Panc1 (cell line): ENCODE measurements at places on chromosomes 6 and 20.
A peak's percentile ranks its signal among the peaks of the same experiment; 100 is the strongest.

GRCh38 chr20:39234520-39235095 is 272.5 kb downstream of the DHX35 start:
- H3K36me3 ChIP-seq, result no peaks in the 10 kb centered on the region
- peaks cover 2% of the 10 kb centered on the region; the same call in 1 of the 2 replicates for H3K27me3 ChIP-seq
- no peak overlapping the region for H3K27ac ChIP-seq

DNA sequence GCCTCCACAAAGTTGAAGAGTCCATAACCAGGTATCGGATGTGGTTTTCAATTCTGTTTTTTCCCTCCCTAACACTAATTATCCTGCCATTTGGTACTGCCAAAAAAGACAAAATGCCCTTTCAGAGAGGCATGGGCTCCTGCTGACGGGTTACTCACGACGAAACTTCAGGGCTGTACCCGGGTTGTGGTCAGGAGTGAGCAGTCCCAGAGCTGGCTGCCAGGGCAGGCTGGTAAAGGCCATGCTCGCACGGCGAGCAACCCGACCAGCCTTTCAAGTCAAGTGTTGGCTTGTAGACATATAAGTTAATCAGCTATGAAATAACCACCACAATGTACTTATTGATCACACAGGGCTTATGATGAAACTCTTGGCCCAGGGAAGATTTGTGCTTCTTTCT is 152.5 kb downstream of the FOXC1 start:
- no peak for DNase-seq
- H3K27ac ChIP-seq, result no peak overlapping the region
- H3K4me1 ChIP-seq, result no peaks in the 10 kb centered on the region

GRCh38 chr6:105041880-105042279 is 85.0 kb downstream of the LIN28B start:
- no peak for DNase-seq
- H3K4me3 ChIP-seq, result no peak overlapping the region
- no peaks in the 10 kb centered on the region for H3K27me3 ChIP-seq
- H3K36me3 ChIP-seq, result no peaks in the 10 kb centered on the region
- H3K4me1 ChIP-seq, result no peaks in the 10 kb centered on the region

DNA sequence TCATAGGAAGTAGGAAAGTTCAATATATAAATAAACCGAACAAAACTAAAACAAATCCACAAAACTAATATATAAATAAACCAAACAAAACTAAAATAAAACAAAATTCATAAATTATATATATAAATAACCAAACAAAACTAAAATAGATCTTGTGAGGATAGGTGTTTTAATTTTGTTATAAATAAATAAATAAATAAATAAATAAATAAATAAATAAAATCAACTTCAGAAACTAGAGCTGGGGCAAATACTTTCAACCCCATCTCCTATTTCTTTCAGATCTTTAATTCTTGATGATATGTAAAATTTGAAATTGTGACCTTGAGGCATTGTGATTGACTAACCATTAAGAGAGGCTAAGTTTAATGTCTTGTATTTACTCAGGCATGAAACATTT is 416.1 kb downstream of the SAMD5 start:
- no peak overlapping the region for H3K4me3 ChIP-seq
- H3K27ac ChIP-seq, result no peak overlapping the region
- no peaks in the 10 kb centered on the region for H3K27me3 ChIP-seq
- no peaks in the 10 kb centered on the region for H3K36me3 ChIP-seq
- no peaks in the 10 kb centered on the region for H3K4me1 ChIP-seq

DNA sequence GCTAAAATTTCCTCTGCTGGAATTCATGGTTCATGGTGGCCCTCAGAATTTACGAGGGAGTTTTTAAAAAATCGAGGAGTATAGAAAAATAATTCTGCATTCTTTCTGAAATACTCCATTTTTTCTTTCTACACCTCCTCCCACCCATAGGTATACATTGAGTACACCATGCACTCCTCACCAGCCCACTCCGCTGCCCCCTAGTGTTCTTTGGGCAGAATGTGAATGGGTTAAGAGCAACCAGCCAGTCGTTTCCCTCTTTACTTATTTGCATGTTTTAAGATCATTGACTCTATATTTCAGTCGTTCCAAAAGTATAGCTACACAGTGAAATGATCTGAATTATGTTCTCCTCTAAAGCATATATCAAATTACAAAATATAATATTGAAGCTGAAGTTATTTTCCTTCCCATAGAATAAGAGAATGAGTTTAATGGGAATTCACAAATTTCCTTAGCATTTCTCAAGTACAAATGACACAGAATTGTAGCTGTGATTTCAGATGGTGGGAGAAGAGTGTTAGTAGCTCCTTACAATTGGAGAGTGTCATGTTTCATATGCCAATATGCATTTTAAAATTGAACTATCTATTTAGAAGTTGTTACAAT is 977.7 kb upstream of the SLC35B3 start:
- H3K27ac ChIP-seq, result no peak overlapping the region
- DNase-seq, result no peak
- H3K36me3 ChIP-seq, result no peaks in the 10 kb centered on the region
- no peaks in the 10 kb centered on the region for H3K27me3 ChIP-seq
- H3K4me1 ChIP-seq, result peaks cover 10% of the 10 kb centered on the region

DNA sequence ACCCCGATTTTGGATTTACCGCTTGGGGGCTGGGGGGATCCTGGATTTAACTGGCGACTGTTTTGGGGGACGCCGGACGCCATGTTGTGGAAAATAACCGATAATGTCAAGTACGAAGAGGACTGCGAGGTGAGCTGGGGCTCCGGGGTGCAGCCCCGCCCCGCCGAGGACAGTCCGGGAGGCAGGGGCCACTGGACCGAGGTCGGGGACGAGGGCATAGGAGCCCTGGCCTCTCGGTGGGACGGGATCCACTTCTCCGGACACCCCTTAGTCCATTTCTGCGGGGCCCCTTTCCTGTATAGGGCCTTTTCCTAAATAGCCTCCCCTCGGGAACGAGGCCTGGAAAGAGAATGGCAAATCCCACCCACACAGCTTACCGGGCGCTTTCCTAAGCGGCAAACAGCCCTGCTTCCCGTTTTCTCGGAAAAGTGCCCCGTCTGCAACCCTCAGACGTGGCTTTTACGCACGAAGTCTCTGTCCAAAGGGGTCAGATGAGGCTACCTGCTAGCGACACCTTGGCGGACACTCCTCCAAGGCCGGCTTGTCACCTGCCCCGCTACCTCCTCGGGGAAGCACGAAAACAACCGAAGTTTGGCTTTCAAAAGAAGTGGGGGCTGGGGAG is 469 bp downstream of the TFAP2C start:
- no peak for DNase-seq
- no peaks in the 10 kb centered on the region for H3K27me3 ChIP-seq
- H3K4me1 ChIP-seq, result 0 out of 2 replicates have a peak, but pooled peaks cover 4% of the 10 kb centered on the region
- H3K36me3 ChIP-seq, result peaks cover 5% of the 10 kb centered on the region; the same call in 1 of the 2 replicates
- peak overlapping the region; percentile 71 for H3K27ac ChIP-seq
- H3K4me3 ChIP-seq, result peak overlapping the region; percentile 68

- no peak overlapping the region for H3K4me3 ChIP-seq
- H3K36me3 ChIP-seq, result no peaks in the 10 kb centered on the region
- H3K4me1 ChIP-seq, result no peaks in the 10 kb centered on the region
- DNase-seq, result no peak
- no peak overlapping the region for H3K27ac ChIP-seq
Observed at GRCh38 chr6:119201480-119201879, 123.0 kb upstream of the FAM184A start.

GRCh38 chr20:44542890-44543289 is 21.0 kb upstream of the SERINC3 start:
- peaks cover 17% of the 10 kb centered on the region for H3K4me1 ChIP-seq
- DNase-seq, result no peak
- no peaks in the 10 kb centered on the region for H3K36me3 ChIP-seq
- no peak overlapping the region for H3K27ac ChIP-seq

- no peaks in the 10 kb centered on the region for H3K36me3 ChIP-seq
- H3K4me3 ChIP-seq, result no peak overlapping the region
- no peaks in the 10 kb centered on the region for H3K4me1 ChIP-seq
- H3K27ac ChIP-seq, result no peak overlapping the region
Observed at GRCh38 chr20:57902473-57902872, 192.7 kb upstream of the PMEPA1 start.

DNA sequence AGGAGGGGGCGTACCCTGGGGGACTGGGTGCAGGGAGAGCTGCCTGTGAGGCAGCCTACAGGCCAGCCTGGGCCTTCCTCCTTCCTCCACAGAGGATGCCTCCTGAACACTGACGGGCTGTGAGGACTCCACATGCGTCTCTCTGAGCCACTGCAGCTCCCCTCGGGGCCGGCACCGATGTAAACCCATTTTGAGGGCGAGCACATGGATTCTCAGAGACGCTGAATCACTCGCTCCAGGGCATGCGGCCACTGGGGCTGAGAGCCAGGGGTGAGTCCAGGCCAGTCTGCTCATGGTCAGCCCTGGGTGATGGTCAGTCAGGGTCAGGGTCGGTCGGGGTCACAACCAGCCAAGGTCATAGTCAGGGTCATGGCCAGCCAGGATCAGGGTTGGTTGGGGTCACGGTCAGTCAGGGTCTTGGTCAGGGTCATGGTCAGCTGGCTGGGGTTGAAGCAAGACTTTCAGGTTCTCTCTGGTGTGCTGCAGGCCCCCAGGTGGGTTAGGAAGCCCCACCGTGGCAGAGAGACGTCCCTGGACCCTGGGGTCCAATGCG is 14.7 kb upstream of the RBBP8NL start:
- DNase-seq, result no peak
- H3K36me3 ChIP-seq, result no peaks in the 10 kb centered on the region
- H3K4me1 ChIP-seq, result no peaks in the 10 kb centered on the region

- H3K4me3 ChIP-seq, result no peak overlapping the region
- no peaks in the 10 kb centered on the region for H3K4me1 ChIP-seq
- no peaks in the 10 kb centered on the region for H3K36me3 ChIP-seq
- DNase-seq, result no peak
Observed at GRCh38 chr6:94163877-94164276, 744.5 kb upstream of the EPHA7 start.

GRCh38 chr20:47970282-47970903 is 185.1 kb upstream of the SULF2 start:
- no peak overlapping the region for H3K4me3 ChIP-seq
- H3K27ac ChIP-seq, result no peak overlapping the region
- no peaks in the 10 kb centered on the region for H3K36me3 ChIP-seq
- H3K4me1 ChIP-seq, result peaks cover 15% of the 10 kb centered on the region
- H3K27me3 ChIP-seq, result no peaks in the 10 kb centered on the region

DNA sequence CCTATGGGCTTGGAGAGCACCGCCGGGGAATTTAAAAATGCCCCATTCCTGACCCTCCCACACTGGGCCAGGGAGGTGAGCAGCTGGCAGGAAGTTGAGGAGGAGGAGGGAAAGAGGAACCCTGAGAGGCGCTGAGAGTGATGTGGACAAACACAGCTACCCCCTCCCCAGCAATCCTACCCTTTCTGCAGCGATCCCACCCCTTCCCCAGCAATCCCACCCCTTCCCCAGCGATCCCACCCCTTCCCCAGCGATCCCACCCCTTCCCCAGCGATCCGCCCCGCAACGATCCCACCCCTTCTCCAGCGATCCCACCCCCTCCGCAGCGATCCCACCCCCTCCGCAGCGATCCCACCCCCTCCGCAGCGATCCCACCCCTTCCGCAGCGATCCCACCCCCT is 111.6 kb downstream of the SYCP2 start:
- no peak overlapping the region for H3K4me3 ChIP-seq
- H3K36me3 ChIP-seq, result no peaks in the 10 kb centered on the region
- no peaks in the 10 kb centered on the region for H3K4me1 ChIP-seq
- H3K27ac ChIP-seq, result no peak overlapping the region
- H3K27me3 ChIP-seq, result no peaks in the 10 kb centered on the region; the same call in 1 of the 2 replicates
- no peak for DNase-seq

DNA sequence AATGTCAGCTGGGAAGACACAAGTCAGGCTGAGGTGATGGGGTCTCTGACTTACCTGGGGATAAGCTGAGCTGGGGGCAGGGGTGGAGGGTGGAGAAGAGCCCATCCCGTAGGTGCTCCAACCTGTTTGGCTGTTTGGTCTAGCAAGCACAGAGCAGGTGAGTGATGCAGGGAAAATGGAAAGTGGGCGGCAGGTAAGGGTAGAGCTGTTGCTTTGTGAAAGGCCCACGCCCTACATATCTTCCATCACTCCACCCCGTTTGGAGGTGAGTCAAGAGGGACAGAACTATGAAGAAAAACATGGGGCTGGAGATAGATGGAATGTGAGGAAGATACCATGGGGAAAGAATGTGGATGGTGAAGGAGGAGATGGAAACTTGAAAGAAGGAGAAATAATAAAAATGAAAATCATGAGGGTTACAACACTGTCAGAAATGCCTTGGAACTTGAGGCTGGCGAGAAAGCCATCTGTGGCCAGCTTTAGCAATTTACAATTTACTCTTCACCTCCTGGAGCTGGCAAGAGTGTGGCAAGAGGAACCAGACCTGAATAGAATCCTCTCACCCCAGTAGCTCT is 1.3 kb downstream of the LY6G6C start:
- no peak overlapping the region for H3K27ac ChIP-seq
- no peak overlapping the region for H3K4me3 ChIP-seq
- DNase-seq, result no peak
- no peaks in the 10 kb centered on the region for H3K4me1 ChIP-seq

DNA sequence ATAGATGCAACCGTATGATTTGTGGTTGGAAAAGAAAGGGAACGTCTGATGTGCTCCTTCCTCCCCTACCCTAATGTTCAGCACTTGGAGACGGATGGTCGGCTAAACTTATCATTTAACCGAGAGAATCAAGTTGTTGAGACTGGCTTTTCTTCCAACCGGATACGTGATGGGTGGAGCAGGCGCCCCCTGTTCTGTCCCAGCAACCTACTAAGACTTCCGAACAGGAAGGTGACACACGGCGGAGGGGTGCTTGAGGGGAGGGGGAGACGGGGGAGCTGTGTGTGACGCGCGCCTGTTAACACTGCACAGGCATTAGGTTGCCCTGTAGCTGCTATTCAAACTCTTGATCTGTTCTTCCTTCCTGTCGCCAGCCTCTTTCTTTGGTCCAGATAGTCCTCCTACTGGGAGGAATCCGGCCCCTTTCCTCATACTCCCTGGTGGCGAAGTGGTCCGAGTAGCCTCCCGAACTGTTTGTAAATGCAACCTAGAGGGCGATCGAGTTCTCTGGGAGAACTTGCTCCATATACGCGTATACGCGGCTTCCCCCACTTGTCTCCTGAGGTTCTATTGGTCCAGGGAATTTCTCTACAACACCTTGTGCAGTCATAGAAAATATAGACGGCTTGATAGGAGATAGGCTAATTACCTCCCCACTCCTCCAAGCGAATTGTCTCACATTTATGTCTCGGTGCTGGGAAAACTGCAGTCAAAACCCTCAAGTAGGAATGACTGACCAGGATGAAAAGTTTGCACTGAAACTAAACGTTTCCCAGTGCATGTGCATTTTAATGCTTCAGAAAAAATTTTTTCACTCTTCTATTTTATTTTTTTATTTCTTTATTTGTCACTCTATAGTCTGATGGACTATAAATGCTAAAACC is 126.0 kb upstream of the SLC2A12 start:
- H3K4me1 ChIP-seq, result peaks cover 16% of the 10 kb centered on the region
- H3K4me3 ChIP-seq, result peak overlapping the region; percentile 63
- no peaks in the 10 kb centered on the region for H3K36me3 ChIP-seq

DNA sequence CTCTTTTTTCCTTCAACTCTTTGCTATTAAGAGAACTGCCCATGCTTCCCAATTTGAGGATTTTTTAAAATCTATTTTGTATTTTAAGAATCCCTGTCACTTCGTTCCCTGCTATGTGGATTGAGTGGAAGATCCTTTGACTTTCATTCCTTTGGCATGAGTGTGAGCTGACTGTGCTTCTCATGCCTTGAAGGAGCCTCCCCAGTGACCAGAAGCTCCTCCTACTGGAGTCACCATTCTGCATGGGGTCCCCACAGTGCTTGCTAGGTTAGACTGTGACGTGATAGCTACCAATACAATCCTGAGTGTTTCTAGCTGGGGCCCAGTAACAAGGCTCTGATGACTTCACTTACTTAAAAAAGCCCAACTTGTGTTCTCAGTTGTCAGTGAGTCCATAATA is 104.4 kb upstream of the LAMP5 start:
- DNase-seq, result no peak
- no peak overlapping the region for H3K27ac ChIP-seq
- no peak overlapping the region for H3K4me3 ChIP-seq
- no peaks in the 10 kb centered on the region for H3K36me3 ChIP-seq
